ENCODE measurements at places on chromosomes 16 and 17.

DNA sequence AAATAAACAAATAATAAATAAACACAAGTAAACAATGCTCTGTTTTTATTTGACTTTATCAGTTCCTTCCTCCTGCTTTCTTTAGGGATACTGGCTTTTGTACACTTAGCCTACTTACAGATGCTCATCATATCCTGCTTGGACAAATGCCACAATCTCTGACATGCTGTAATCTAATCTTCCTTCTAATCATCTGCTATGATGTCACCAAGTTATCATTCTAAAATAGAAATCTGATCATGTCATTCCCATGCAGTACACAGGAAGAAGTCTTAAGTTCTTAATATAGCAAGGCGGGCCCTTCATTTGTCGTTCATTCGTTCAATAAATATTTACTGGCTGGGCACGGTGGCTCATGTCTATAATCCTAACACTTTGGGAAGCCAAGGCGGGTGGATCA lies 9.1 kb upstream of the UBB start:
- no peak for DNase-seq

- DNase-seq, result no peak
Measured at GRCh38 chr17:44543213-44543904, 13.9 kb upstream of the FZD2 start.

GRCh38 chr16:81539009-81539758 lies 94.6 kb downstream of the CMIP start:
- no peak for DNase-seq

DNA sequence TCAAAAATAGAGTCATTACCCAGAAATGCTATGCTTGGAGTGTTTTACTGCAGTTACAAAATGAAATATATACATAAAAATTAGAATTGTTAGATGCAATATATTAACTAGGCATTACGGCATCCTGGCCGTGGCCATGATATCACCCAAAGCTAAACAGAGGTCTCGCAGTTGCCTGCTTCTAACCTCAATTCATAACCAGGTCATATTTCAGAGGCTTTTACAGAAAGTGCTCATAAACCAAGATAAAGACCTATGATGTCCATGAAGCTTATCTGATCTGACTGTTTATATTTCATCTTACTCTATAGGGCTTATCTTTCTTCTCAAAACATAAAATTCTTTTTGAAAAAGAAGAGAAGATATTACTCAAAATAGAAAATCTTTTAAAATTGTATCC lies 664.5 kb upstream of the SALL1 start:
- no peak for DNase-seq

- DNase-seq, result peak; percentile 86
Measured at GRCh38 chr17:43900183-43900857, 7.0 kb downstream of the MPP2 start.

- DNase-seq, result peak; percentile 35
Measured at GRCh38 chr16:30040221-30040620, 9.2 kb upstream of the TLCD3B start.

DNA sequence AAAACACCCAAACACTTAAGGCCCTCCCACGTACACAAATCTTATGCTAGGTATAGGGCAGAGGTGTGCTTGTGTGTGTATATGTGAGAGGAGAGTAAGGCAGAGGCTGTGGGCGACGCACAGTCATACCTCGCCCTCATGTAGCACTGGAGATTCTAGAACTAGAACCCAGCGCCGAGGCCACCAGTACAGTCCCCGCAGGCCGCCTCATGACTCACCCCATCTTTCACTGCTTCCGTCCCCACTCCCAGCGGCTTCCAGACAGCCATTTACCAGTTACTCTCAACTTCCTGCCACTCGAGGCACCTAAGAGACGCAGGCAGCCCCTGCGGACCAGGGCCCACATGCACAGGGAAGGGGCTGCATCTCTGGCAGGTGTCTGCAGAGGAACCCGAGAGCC lies 23.2 kb upstream of the CYTH1 start:
- DNase-seq, result no peak

DNA sequence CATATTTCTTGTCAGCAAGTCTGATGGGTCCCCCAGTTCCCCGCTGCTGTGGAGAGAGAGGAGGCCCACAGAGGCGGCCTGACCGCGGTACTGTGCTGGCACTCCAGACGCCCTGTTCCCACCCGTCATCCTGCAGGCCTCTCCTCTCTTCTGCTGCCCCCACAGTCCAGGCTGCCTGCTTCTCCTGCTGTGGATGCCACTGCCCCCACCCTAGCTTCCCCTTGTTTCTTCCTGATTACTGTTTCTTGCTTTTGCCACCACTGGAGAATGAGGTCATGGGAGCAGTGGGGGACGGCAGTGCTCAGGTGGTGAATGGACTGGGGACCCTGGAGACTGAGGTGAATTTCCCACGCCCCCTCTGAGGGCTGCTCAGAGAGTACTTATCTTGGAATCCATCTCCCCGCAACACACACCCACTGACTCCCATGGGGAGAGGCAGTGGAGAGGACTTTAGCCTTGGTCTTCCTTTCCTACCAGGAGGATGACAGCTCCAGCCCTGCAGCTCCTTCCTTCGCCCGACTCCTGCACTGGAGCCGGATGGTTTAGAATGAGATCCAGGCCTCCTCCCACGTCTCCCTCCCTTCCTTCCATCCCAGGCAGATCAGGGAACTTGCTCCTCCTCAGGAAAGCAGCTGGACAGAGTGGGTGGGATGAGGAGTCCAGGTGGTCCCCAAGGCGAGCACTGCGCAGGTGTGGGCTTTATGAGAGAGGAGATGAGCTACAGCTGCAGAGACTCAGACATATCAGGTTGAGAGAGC lies 60.4 kb downstream of the PLXDC1 start:
- DNase-seq, result no peak

DNA sequence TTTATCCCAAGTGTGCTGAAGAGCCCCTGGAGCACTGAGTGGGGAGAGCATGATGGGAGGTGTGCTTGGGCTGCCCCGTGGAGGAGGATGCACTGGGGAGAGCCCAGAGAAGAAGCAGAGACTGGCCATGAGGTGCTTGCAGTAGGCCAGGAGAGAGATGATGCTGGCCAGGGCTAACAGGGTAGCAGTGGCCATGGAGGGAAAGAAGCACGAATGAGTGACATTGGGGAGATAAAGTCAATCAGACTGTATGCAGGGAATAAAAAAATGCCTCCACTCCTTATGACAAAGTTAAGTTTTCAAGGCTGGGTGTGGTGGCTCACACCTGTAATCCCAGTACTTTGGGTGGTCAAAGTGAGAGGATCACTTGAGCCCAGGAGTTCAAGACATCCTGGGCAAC lies 5.4 kb upstream of the TMEM220 start:
- DNase-seq, result no peak

DNA sequence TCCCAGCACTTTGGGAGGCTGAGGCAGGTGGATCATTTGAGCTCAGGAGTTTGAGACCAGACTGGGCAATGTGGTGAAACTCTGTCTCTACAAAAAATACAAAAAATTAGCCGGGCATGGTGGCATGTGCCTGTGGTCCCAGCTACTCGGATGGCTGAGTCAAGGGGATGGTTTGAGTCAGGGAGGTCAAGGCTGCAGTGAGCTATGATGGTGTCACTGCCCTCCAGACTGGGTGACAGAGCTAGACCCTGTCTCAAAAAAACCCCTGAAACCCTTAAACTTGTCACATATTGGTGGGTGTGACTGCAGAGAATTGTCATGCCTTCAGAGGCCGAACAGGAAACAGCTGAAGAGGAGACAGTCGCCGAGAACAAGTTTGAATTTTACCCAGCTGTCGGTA lies 13.4 kb downstream of the RPTOR start:
- DNase-seq, result no peak

DNA sequence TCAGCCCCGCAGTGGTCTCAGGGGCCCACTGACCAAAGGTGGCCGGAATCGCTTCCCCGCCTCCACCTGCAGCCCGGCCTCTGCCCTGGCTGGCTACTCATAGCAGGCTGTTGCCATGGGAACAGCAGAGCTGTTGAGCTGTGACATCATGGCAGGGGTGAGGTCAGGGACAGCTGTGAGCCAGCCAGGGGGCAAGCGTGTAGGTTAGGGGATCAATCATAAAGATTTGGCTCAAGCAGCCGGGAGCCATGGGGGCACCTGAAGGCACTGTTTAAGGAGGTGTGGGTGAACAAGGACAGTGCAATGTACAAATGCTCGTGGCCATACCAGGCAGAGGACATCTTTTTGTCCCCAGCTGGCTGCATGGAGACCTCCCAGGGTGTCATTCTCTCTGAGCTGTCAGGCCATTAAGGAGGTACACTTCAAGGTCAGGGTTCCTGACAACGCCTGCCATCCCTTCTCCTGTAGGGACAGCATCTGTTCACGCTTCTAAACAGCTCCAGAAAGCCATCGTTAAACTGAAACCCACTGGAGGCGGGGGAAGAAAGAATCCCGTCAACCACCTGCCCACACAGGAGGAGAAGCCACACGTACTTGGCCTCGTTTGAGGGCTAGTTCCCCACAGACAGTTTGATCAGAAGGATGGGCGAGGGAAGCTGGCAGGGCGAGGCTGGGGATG lies at the start of gene CEP295NL:
Gene CEP295NL, minus strand, starts transcription at position 101 of the 679 bp plus-strand sequence. CDS start 1,373 bp downstream, outside the sequence.
- no peak for DNase-seq

- DNase-seq, result no peak
Measured at GRCh38 chr17:69048634-69049033, 12.1 kb downstream of the ABCA9 start.

DNA sequence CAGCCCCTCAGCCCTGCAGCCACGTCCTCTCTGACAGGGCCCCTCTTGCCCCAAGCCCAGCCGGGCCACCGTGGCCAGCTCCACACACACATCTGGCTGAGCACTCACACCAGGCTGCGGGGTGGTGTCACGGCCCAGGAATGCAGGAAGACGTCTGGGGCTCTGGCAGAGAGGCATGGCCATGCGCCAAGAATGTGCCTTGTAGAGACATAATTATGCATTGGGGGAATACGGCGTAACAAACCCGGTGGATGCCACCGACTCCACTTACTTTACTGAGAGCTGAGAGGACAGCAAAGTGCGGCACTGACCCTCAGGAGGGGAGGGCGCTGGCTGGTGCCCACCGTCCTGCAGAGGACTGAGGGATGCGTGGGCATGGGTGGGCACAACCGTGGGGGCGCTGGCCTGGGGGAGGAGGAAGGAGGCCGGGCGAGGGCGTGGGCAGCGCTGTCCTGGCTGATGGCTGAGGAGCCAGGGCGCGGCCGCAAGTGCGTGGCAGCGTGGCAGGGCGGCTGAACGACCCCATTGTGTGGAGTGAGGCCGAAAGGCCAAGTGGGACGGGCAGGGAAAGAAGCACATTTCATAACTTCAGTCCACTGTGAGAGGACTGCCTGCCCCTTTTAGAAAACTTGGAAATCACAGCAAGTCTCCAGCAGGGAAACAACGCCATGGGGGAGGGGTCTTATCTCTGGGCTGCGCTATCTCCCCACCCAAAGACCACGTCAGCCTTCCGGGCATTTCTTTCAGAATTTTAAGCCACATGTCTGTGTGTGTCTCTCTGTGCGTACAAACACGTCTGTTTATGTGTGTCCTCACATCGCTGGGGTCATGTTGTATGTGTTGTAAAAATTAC lies 30.6 kb downstream of the METRNL start:
- peak; percentile 89 for DNase-seq

- no peak for DNase-seq
Measured at GRCh38 chr16:1818204-1818872, 8.3 kb downstream of the HAGH start.

- DNase-seq, result no peak
Measured at GRCh38 chr17:5861854-5862253, 208.3 kb upstream of the WSCD1 start.

DNA sequence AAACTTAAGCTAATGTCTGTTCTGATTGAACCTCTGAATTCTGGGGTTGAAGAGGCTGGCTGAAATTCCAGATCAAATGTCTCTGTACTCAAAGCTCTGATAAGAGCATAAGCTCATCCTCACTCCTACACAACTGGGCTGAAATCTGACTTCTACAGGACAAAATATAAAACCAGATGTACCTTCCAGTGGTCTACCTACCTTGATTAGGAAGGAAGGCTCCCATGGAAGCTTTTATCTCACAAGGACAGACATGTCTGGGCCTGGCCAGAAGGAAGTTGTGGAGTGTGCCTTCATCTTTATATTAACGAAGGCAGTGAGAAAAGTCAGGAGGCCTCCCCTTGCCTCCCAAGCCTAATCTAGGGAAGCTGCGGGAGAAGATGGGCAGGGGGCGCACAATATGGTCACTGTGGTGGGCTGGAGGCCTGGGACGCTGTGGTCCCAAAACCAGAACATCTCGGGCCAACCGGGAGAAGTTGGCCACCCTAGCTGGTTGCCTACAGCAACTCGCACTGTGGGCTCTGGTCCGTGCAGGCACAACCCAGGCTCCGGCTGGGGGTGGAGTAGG lies 55.6 kb upstream of the LRRC37A3 start:
- no peak for DNase-seq

- DNase-seq, result no peak
Measured at GRCh38 chr16:23125277-23125676, 24.0 kb downstream of the USP31 start.

GRCh38 chr17:17725752-17726457 lies 44.6 kb downstream of the RAI1 start:
- no peak for DNase-seq

GRCh38 chr17:73593249-73593965 lies 50.8 kb downstream of the SDK2 start:
- DNase-seq, result no peak

- DNase-seq, result no peak
Measured at GRCh38 chr17:57631871-57632270, 113.2 kb downstream of the CCDC182 start.

DNA sequence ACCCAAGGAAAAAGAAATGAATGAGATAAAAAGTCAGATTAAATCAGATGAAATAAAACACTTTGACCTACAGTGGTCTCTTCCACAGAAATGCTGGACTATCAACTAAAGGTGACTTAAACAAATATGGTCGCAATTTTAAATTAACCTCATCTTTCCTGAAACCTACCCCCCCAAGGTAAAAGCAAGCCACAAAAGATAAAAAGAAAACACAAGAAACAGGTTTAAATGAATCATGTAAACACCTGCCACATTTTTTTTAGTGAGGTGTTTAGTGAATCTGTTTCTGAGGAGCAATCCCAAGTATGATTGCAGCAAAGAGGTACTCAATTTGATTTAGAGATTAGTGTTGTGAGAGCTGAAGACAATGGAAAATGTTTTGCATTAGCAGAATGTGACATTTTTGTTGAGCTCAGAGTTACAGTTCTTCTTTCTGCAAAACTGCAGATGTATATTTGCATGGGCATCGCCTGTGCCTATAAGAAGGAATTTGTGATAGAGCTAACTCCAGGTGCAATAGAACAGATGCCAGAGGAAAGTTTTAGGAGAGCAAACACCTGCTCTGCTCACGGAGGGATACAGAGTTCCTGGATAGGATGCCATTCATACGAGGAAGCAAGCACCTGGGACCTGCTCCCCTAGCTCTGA lies 3.4 kb upstream of the MMD start:
- peak; percentile 36 for DNase-seq

GRCh38 chr16:88810166-88810911 lies 1.4 kb downstream of the APRT start:
- DNase-seq, result peak; percentile 54

- DNase-seq, result no peak
Measured at GRCh38 chr17:74117087-74117698, 86.3 kb upstream of the RPL38 start.
